Neural progenitor cell (in vitro differentiated cells): ENCODE measurements at places on chromosomes 1 and 21. TPM values are rescaled to one million over a fixed set of nuclear protein-coding genes. Genes with fewer than 3 reads are reported as not detected.

CLIC6 gene
- 0.12 and 0.15 TPM in 2 replicates for total RNA-seq

PKP1 gene
- 0.02 TPM in 1 of 2 replicates, not detected in the other for total RNA-seq

C1orf226 gene
- total RNA-seq, result 3.9 and 11.3 TPM in 2 replicates

SPATC1L gene
- 5.1 and 20.2 TPM in 2 replicates for total RNA-seq

SLC25A33 gene
- 19.0 and 20.8 TPM in 2 replicates for total RNA-seq

PITHD1 gene
- 63.7 and 72.5 TPM in 2 replicates for total RNA-seq

DNAJC28 gene
- 3.8 and 4.7 TPM in 2 replicates for total RNA-seq

WNT2B gene
- total RNA-seq, result 1.6 and 2.9 TPM in 2 replicates

SLC44A3 gene
- total RNA-seq, result 0.25 and 1.7 TPM in 2 replicates

SARS1 gene
- total RNA-seq, result 118 and 128 TPM in 2 replicates

DNA sequence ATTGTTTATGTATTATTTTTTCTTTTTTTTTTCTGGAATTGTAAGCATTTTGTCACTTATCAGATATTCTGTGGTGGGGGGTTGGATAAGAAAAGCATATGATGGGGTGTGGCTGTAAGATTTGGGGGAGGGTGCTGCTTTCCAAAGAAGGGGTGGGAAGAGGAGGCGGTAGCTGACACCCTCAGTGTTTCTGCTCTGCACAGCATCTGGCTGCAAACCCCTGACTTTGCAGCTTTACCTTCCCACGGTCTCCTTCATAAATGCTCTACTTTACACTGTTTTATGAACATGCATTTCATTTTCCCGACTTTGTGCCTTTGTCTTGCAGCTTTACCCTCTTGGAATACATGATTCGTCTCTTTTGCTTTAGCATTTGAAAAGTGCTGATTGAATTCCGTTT is 7.6 kb downstream of the FMN2 start:
- no peak overlapping the region for H3K4me3 ChIP-seq
- H3K36me3 ChIP-seq, result no peaks in the 10 kb centered on the region
- no peak overlapping the region for H3K27ac ChIP-seq
- H3K4me1 ChIP-seq, result no peaks in the 10 kb centered on the region
- no peak for DNase-seq

GRCh38 chr1:191620883-191621282 is 537.4 kb upstream of the RGS18 start:
- no peaks in the 10 kb centered on the region for H3K4me1 ChIP-seq
- no peak for DNase-seq
- no peak overlapping the region for H3K4me3 ChIP-seq
- no peaks in the 10 kb centered on the region for H3K36me3 ChIP-seq
- no peaks in the 10 kb centered on the region for H3K27me3 ChIP-seq

GRCh38 chr1:115507901-115508300 is 133.9 kb upstream of the VANGL1 start:
- no peaks in the 10 kb centered on the region for H3K36me3 ChIP-seq
- no peak overlapping the region for H3K27ac ChIP-seq
- H3K4me3 ChIP-seq, result no peak overlapping the region
- no peaks in the 10 kb centered on the region for H3K27me3 ChIP-seq
- no peak for DNase-seq

DNA sequence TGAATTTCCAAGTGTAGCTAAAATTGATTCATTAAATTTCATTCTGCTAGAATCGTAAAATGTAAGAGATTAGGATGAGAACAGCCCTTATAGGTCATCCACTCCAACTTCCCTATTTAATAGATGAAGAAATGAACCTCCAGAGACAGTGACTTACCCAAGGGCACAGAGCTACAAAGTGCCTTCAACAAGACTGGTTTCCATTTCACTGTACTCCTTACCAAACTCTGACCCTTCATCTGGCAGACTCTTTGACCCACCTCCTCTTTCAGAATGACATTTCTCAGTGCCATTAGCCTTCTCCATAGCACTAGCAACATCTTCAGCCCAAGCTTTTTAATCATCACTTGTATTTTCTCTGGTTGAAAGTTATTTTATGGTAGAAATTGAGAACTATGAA is 161.3 kb downstream of the NEK7 start:
- H3K27me3 ChIP-seq, result peaks cover 3% of the 10 kb centered on the region
- no peak overlapping the region for H3K4me3 ChIP-seq
- no peak overlapping the region for H3K27ac ChIP-seq
- H3K36me3 ChIP-seq, result no peaks in the 10 kb centered on the region

GRCh38 chr21:44434936-44435635 is 20.2 kb upstream of the LRRC3 start:
- H3K36me3 ChIP-seq, result no peaks in the 10 kb centered on the region
- no peaks in the 10 kb centered on the region for H3K27me3 ChIP-seq
- no peaks in the 10 kb centered on the region for H3K4me1 ChIP-seq
- DNase-seq, result no peak
- H3K4me3 ChIP-seq, result no peak overlapping the region

DNA sequence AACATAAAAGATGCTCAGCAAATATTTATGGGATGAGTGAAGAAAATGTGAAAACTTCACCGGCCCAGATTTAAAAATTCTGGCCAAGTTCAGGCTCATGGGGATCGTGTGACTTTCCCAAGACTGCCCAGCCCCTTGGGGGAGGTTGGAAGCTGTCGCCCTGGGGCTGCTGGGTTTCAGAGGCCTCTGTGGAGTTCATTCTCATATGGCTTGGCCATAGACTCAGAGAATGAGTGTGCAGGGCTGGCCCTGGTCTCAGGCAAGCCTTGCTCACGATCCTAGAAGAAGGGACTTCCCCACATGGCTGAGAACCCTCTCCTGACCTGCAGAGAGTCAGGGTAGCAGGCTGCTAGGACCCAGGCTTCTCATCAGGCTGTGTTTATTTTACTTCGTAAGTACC is 24.6 kb downstream of the PADI2 start:
- H3K27me3 ChIP-seq, result no peaks in the 10 kb centered on the region
- no peak for DNase-seq
- no peaks in the 10 kb centered on the region for H3K36me3 ChIP-seq
- peaks cover 12% of the 10 kb centered on the region for H3K4me1 ChIP-seq

DNA sequence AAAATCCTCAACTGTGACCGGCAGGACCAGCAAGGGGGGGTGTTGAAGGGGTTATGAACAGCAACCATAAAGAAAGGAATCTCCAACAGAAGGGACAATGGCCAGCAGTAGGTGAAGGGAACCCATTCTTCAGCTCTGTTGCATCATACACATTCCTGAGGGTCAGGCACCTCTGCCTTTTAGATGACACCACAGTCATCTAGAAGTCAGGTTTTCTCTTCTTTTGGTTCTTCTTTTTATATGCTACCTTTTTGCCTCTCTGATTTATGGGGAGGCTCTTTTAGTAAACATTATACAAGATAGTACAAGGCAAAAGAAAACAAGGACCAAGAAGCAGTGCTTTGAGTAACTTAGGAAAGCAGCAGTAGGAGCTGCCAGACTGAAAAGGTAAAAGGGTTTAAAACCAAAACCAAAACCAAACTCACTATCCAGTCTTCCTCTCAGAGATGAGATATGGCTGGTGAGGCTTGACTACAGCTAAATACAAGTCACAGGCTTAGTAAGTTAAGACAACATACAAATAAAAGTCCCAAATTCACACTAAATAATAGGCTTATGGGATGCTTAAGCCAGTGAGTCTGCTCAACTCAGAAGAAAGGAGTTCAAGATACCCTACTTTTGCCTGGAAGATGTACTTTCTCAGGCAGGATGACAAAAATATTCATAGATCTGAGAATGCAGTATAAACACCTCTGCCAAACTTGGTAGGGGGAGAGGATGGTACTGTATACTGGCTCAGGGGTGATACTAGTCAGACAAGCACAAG is 4.1 kb downstream of the TEX38 start:
- no peak overlapping the region for H3K27ac ChIP-seq
- H3K4me3 ChIP-seq, result no peak overlapping the region
- peaks cover 14% of the 10 kb centered on the region for H3K36me3 ChIP-seq
- peaks cover 20% of the 10 kb centered on the region for H3K4me1 ChIP-seq

GRCh38 chr1:58765006-58765405 is 18.8 kb downstream of the JUN start:
- no peaks in the 10 kb centered on the region for H3K27me3 ChIP-seq
- no peaks in the 10 kb centered on the region for H3K4me1 ChIP-seq
- no peaks in the 10 kb centered on the region for H3K36me3 ChIP-seq
- DNase-seq, result no peak

- H3K27ac ChIP-seq, result no peak overlapping the region
- H3K4me1 ChIP-seq, result peaks cover 18% of the 10 kb centered on the region
- peaks cover 16% of the 10 kb centered on the region for H3K27me3 ChIP-seq
- no peak for DNase-seq
- H3K4me3 ChIP-seq, result peak overlapping the region; percentile 93
Measured at GRCh38 chr1:243848165-243848857, 1.7 kb downstream of the AKT3 start.

GRCh38 chr1:156939786-156940334 is 19.4 kb downstream of the LRRC71 start:
- H3K27ac ChIP-seq, result no peak overlapping the region

DNA sequence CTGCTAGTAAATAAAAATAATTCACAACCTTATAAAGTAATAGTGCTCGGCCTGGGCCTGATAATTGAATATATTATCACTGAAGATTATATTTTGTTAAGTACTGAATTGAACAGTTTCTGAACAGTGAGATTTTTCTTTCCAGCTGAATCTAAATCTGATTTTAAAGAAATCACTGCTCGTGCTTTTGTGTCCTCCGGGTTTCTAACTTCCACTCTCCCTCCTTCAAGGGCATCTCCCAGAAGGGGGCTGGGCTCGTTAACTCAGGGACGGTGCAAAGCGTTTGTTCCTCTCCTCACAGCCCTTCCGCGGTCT is 823 bp upstream of the KIF1B start:
- H3K4me3 ChIP-seq, result peak overlapping the region; percentile 78
- peaks cover 8% of the 10 kb centered on the region for H3K27me3 ChIP-seq
- H3K36me3 ChIP-seq, result no peaks in the 10 kb centered on the region
- peaks cover 29% of the 10 kb centered on the region for H3K4me1 ChIP-seq

GRCh38 chr1:18761948-18762840 is 97.3 kb downstream of the TAS1R2 start:
- H3K4me3 ChIP-seq, result no peak overlapping the region
- no peaks in the 10 kb centered on the region for H3K36me3 ChIP-seq
- H3K4me1 ChIP-seq, result no peaks in the 10 kb centered on the region
- H3K27me3 ChIP-seq, result peaks cover 36% of the 10 kb centered on the region

DNA sequence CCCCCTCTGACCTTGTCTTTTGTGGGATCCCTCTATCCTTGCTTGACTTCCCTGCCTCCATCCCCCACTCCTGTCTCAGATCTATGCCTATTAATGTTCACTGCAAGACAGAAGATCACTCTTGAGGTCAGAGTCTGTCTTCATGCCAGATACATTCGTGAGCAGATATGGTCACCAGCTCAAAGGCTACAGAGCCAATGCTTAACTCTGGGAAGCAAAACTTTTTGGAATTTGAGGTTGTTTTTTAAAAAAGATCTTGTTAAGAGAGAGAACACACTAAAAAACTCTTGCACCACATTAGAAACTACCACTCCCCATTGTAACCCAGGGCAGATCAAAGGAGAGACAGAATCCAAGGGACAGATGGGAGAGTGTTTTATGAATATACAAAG is 17.1 kb upstream of the A3GALT2 start:
- H3K36me3 ChIP-seq, result no peaks in the 10 kb centered on the region
- peak overlapping the region; percentile 99 for H3K27ac ChIP-seq
- no peak for DNase-seq
- peaks cover 84% of the 10 kb centered on the region for H3K4me1 ChIP-seq
- peak overlapping the region; percentile 33 for H3K4me3 ChIP-seq

DNA sequence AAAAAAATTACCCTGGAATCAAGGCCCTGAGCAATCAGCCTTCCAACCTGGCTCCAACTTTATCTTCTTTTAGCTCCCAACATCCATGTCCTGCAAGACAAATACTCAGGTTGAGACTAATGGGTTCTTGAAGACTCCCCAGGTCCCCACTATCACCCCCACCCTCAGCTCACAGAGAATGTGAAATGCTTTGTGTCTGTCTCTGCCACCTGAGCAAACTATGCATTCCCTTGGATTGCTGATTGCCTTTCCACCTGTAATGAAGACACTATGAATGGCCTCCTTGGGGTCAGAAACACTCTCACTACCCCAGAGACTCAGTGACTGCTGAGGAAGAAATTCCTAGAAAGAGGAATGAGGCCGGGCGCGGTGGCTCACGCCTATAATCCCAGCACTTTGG is 121.2 kb upstream of the GALNT2 start:
- no peaks in the 10 kb centered on the region for H3K4me1 ChIP-seq
- no peaks in the 10 kb centered on the region for H3K27me3 ChIP-seq
- no peaks in the 10 kb centered on the region for H3K36me3 ChIP-seq

GRCh38 chr1:22129501-22130117 is 13.3 kb downstream of the WNT4 start:
- peaks cover 5% of the 10 kb centered on the region for H3K4me1 ChIP-seq
- no peak overlapping the region for H3K27ac ChIP-seq
- H3K4me3 ChIP-seq, result no peak overlapping the region
- H3K27me3 ChIP-seq, result peaks cover 20% of the 10 kb centered on the region

- no peak for DNase-seq
- H3K4me1 ChIP-seq, result peaks cover 11% of the 10 kb centered on the region
- H3K36me3 ChIP-seq, result no peaks in the 10 kb centered on the region
- H3K27me3 ChIP-seq, result no peaks in the 10 kb centered on the region
Measured at GRCh38 chr1:53548031-53548491, 88.9 kb downstream of the DMRTB1 start.

- H3K4me1 ChIP-seq, result no peaks in the 10 kb centered on the region
- no peaks in the 10 kb centered on the region for H3K27me3 ChIP-seq
- no peak overlapping the region for H3K27ac ChIP-seq
- DNase-seq, result no peak
- no peaks in the 10 kb centered on the region for H3K36me3 ChIP-seq
Measured at GRCh38 chr1:51210676-51211075, 25.4 kb upstream of the RNF11 start.

DNA sequence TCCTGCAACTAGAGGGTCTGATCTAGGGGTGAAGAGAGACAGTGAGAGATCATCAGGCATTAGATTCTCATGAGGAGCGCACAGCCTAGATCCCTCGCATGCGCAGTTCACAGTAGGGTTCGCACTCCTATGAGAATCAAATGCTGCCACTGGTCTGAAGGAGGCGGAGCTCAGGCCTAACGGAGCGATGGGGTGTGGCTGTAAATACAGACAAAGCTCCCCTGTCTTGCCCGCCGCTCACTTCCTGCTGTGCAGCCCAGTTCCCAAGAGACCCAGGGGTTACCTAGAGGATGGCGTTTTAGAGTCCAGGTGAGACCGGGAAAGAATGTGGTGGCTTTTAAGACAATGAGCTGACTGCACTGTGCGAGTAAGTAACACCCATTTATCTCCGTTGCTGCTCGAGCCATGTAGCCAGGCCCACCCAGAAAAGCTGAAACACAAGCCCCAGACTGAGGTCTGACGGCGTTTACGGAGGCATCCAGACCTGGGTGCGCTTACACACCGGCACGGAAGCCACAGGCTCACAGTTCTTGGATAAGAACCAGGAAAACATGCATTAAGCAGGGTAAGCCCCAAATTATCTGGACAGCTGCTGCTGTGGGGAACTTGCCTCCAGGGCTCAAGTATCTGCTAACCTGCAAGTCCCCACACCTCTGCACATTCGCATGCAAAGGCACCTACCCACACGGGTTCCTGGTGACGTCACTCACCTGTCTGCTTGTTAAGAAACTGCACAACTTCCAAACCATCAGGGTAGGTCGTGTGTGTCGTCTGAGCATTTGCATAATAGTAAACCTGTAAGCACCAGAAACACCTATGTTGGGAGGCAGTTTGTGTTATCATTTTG is 12.5 kb downstream of the TCP10L start:
- DNase-seq, result no peak
- peaks cover 11% of the 10 kb centered on the region for H3K27me3 ChIP-seq
- peaks cover 4% of the 10 kb centered on the region for H3K4me1 ChIP-seq
- no peaks in the 10 kb centered on the region for H3K36me3 ChIP-seq
- H3K27ac ChIP-seq, result no peak overlapping the region

GRCh38 chr1:230693221-230693620 is 20.7 kb downstream of the AGT start:
- no peak for DNase-seq
- no peaks in the 10 kb centered on the region for H3K27me3 ChIP-seq
- H3K27ac ChIP-seq, result peak overlapping the region; percentile 46
- peaks cover 6% of the 10 kb centered on the region for H3K36me3 ChIP-seq
- no peaks in the 10 kb centered on the region for H3K4me1 ChIP-seq
